Activated T-cell treated with anti-CD3 and anti-CD28 coated beads, Interleukin-2, amount 50 U/mL, for 72 hours (primary cell): ENCODE measurements at places on chromosomes 13 and 19.

DNA sequence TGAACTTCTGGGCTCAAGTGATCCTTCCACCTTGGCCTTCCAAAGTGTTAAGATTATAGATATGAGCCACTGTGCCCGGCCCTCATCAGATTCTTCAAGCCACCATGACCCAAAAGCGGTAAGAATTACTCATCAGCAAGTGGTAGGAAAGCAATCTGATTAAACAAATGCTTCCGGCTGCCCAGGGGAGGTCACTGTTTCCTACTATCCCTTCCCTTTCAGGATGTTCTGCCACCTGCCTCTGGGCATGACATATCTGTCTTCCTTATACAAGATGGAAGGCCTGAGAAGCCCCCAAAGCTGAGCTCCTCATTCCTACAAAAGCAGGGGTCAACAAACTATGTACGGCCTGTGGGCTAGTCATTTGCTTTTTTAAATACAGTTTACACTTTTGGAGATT, 7.0 kb downstream of the ABHD8 start:
- no peak for DNase-seq

DNA sequence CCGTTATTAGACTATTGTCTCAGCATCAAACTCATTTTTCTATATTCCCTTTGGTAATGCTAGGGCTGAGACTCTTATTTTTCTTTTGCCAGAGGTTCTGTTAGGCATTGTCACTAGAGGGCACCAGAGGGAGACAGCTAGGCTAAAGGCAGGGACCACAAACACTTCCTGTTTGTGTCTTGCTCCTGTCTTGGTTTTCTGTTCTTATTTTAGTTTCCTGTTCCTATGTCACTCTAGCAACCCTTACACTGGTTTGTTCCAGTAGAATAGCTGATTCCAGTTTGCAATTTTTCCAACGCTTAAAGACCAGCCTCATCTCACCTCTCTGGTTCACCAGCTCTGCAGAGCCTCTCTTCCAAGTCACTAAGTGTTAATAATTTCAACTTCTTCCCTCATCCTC, 772.0 kb downstream of the DIAPH3 start:
- DNase-seq = peak; percentile 55

DNA sequence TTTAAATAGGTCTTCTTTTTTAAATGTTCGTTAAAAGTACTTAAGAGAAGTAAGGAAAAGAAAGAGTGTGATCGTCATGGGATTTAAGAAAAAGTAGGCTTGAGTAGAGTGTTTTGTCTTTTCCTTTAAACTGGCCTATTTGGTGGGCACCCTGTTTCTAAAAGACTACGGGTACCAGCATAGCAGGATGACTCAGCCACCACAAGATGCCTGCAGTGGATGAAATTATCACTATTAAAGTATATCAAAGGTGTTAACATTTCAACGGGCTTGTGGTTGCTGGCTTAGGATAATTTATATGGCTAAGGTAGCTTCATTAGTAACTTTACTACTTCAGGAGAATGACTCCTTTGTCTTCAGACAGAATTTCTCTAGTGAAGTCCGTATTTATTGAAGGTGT, 112.6 kb downstream of the STARD13 start:
- no peak for DNase-seq

DNA sequence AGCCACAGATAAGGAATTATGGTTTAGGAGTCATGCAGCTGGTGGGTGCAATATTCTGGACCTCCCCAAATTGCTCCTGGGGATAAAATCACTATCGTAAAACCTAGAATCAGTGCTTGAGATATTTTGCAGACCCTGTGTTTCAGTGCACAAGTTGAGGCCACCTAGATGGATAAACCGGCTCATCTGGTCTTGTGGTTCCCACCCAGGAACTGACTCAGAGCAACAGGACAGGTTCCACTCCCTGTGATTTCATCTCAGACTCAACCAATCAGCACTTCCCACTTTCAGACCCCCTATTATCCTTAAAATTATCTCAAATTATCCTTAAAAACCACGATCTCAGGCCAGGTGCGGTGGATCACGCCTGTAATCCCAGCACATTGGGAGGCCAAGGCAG, 21.0 kb downstream of the FBXL12 start:
- DNase-seq = no peak

- DNase-seq = peak; percentile 2
Observed at GRCh38 chr13:35470671-35471661, 5.5 kb downstream of the MAB21L1 start.

- no peak for DNase-seq
Observed at GRCh38 chr13:109345433-109345941, 440.9 kb downstream of the IRS2 start.

- no peak for DNase-seq
Observed at GRCh38 chr19:14940266-14940665, 1.0 kb upstream of the OR7C2 start.

DNA sequence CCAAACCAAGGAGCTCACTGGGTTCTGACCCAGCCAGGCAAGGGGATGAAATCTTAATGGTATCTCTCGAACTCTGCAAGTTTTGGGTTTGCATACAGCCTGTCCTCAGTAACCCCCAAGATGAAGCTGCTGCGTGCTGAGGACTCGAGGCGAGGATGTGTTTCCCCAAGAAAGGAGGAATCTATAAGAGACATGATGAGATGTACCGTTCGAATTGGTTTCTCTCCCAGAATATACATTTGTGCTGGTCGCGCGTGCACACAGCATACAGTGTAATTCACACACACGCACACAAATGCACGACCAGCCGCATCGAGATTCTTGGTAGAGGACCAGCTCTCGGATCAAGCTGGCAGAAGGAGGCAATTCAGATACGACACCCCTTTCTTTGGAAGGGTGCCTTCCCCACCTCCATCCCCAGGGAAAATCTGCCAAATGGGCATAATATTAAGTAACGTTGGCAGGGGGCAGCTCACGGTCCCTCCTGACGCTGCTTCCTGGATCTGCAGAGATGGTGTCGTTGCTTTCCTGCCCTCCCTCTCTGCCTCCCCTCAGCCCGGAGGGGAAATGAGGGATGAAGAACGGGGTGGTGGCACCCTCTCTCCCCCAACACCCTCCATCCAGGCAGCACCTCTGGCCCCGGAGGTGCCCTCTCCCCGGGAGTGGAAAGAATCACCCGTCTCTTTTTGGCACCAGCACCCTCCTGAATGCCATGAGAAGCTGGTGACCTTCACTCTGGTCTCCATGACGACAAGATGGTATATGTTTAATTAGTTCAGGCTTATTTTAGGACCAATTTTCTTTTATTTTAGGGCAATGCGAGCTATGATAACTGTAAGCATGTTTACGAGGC, 310.2 kb downstream of the ZNF536 start:
- no peak for DNase-seq

DNA sequence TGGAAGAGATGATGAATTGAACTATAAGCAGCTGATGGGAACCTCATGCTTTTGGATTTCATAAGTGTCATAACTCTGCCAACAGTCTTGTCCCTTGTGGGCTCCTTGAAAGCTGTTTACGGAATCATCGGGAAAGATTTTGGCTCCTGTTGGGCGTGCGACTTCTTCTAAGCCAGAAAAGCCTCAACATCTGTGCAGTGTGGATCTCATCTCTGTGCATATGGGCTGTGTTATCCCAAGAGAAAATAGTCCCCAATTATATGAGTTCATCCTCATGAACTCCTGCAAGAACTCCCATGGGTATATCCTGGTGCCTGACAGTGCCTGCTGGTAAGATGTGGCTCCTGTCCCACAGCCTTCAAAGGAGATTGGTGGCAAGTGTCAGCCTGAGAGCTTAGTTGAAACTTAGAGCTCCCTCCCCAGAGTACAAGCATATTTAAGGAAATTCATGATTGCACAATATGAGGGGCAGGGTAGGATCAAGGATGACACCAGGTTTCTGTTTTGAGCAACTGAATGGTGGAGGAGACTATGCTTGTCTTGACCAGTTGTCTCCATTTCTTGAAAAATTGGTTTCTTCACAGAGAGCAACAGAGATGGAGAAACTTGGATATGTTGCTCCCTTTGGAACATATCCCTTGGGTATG, 243.5 kb downstream of the ITGBL1 start:
- DNase-seq = no peak

DNA sequence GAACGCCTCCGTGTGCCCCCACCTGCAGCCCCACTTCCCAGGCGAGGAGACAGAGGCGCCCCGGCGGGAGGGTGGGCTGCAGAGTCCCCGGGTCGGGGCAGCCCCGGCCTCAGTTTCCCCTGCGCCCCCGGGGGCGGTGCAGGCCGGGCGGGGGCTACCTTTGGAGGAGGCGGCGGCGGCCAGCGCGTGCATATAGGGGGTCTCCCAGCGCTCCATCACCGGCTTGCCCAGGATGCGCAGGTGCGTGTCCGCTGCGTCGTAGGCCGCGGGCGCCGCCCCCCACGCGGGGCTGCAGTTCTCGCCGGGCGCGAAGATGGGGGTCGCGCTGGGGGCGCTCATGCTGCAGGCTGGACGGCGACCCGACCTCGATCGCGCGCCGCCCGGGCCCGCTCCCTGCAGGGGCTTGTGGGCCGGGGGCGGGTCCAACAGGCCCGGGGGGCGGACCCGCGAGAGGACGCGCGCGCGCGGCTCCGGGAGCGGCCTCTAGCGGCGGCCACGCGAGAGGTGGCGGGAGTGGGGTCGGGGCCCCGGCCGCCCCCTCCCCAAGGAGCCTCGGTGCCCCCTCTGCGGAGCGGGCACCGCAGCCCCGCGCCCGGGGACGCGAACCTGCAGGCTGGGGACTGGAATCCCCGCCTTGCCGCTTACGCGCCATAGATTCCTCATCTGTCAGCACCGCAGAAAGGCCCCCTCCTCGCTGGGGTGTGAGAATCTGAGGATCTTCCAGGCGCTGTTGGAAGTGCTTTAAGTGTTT, at the start of gene GAMT:
Gene GAMT (minus strand): TSS at position 405 of the 751 bp plus-strand sequence. CDS start 66 bp downstream, at position 339.
- peak; percentile 64 for DNase-seq

DNA sequence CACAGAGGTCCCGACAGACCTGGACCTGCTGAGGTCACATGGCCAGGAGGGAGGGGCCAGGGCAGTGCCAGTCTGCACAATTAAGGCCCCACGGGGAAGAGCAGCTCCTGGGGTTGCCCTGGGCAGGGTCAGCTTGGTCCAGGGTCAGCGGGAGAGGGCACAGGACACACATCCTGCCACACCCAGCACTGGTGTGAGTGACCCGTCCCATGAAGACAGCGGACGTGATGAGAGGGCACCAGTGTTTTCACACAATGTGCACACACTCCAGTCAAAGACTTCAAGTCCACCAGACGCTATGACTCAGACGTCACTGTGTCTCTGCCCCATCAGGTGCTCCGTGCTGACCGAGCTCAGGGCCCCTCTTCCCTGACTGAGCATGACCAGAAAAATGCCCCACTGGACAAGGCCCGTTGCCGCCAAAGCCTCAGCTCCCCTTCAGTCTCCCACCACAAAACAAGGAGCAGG, 4.2 kb downstream of the TMEM259 start:
- DNase-seq = no peak

DNA sequence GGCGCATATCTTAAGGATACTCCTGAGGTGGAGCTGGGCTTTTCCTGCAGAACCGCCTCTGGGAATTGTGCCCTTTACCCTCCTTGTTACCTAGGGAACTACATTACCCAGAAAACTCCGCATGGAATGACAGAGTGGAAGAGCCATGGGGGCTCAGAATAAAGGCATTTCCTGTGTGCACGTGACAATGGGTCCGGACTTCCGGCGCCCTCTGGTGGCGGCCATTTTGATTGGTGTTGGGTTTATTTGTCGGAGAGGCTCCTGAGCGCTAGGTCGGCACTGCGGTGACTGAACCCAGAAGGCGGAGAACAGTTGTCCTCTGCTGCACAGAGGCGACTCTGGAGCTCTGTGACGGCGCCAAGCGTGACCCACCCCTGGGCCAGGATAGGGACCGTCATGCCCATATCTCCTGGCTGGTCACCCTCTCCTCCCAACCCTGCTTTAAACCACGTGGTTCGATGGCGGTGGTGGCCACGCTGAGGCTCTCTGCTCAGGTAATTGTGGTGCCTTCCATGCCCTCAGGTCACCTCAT, at the start of gene ZNF587B:
Gene ZNF587B (plus strand): TSS at position 229 of the 532 bp plus-strand sequence. CDS start 230 bp downstream, at position 459.
- peak; percentile 21 for DNase-seq

DNA sequence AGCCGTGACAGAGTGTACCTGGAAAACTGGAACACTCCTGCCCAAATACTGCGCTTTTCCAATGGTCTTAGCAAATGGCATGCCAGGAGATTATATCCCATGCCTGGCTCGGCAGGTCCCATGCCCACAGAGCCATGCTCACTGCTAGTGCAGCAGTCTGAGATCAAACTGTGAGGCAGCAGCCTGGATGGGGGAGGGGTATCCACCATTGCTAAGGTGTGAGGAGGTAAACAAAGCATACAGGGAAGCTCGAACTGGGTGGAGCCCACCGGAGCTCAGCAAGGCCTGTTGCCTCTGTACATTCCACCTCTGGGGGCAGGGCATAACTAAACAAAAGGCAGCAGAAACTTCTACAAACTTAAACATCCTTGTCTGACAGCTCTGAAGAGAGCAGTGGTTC, 10.5 kb downstream of the CYP2A13 start:
- DNase-seq = no peak

DNA sequence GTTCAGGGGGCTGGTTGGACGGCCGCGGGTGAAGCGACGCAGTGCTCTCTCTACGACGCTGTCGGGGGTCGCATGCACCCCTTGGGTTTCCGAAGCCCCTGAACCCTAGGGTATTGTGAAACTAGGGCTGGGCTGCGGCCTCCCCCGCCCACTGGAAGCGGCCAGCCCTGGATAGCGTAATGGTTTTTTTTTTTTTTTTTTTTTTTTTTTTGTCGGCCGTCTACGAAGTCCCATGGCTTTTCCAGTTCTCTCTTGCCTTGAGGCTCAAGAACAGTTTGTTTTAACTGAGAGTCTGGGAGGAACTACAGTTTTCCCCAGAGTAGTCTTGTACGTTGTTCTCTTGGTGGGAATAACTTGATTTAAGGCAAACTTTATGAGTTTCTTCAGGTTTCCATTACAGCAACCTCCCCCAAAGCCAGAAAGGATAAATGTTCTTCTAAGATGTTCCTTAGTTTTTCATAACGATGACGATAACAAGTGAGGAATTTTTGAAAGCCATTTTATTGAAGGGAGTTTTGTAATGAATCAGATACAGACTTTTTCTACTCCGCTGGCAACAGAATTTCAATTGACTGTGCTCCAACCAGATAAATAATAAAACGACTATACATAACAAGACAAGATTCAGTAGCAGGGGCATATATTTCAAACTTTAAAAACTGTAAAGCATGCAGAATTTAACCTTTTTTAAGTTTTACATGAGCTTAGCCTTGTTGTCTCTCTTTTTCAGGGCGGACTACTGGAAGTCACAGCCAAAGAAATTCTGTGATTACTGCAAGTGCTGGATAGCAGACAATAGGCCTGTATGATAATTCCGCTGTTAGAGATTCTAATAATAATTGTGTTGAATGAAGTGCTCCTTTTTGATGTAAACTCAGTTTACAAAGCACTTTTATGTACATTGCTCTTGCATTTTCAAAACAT, 867 bp downstream of the WBP4 start:
- DNase-seq = no peak

- DNase-seq = no peak
Observed at GRCh38 chr19:15488489-15489226, 9.4 kb upstream of the PGLYRP2 start.

DNA sequence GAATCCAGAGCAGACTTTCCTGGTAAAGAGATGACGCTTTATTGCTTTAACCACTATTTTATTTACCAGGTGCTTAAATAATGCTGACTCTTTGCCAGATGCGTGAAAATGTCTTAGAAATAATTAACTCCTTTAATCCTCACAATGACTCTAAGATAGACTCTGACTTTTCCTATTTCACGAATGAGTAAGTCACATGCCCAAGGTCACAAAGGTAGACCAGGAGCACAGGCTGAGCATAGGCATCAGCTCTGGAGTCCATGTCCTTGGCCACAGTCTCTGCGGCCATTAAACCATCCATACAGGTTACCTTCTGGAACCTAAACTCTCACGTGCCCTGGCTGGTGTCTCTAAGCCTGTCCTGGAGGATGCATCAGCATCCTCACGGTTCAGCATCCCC, 87.3 kb downstream of the ERCC5 start:
- DNase-seq = no peak
